ENCODE measurements at places on chromosomes 5 and 9. TPM values are rescaled to one million over a fixed set of nuclear protein-coding genes. Genes with fewer than 3 reads are reported as not detected.

The FRRS1L gene
- total RNA-seq, result not detected

The TLX3 gene
- total RNA-seq, result 6.5 TPM

The SLC4A9 gene
- total RNA-seq, result 0.24 TPM

DNA sequence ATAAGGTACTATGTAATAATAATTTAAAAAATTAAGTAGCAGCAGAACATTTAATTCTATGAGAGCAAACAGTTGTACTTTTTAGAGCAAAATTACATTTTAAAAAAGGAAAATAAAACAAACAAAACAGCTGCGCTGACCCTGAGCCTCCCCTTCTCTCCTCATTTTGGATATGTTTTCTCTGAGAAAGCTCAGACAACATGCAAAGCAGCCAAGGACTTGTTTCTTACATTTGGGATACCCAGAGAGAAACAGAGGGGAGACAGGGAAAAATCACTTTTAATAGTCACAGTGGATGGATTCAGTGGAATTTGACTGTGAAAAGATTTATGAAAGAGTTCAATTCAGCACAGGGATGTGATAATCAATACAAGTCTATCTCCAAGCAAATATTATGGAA is 299.2 kb downstream of the EBF1 start:
- no peak for DNase-seq

GRCh38 chr5:147410496-147411358 is 99.1 kb downstream of the DPYSL3 start:
- no peak for DNase-seq

DNA sequence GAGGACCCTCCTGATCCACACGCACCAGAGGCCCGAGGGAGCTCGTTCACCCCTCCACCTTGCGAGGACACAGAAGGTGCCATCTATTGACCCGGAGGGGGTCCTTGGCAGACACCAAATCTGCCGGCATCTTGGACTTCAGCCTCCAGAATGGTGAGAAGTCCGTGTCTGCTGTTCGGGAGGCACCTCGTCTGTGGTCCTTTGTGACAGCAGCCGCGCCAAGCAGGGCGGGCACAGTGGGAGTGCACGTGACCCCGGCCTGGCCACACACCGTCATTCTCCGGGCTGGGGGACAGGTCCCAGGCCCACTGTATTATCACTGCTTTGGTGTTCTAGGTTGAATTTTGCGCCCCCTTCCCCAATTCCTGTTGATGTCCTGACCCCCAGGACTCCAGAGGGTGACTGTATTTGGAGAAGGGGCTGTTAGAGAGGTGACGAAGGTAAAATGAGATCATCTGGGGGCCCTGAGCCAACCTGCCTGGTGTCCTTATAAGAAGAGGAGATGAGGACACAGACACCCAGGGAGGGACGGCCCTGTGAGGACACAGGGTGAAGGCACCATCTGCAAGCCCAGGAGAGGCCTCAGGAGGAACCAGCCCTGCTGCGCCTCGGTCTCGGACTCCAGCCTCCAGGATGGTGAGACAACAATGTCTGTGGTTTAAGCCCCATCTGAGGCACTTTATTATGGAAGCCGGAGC is 15.7 kb downstream of the LPCAT1 start:
- DNase-seq, result no peak

DNA sequence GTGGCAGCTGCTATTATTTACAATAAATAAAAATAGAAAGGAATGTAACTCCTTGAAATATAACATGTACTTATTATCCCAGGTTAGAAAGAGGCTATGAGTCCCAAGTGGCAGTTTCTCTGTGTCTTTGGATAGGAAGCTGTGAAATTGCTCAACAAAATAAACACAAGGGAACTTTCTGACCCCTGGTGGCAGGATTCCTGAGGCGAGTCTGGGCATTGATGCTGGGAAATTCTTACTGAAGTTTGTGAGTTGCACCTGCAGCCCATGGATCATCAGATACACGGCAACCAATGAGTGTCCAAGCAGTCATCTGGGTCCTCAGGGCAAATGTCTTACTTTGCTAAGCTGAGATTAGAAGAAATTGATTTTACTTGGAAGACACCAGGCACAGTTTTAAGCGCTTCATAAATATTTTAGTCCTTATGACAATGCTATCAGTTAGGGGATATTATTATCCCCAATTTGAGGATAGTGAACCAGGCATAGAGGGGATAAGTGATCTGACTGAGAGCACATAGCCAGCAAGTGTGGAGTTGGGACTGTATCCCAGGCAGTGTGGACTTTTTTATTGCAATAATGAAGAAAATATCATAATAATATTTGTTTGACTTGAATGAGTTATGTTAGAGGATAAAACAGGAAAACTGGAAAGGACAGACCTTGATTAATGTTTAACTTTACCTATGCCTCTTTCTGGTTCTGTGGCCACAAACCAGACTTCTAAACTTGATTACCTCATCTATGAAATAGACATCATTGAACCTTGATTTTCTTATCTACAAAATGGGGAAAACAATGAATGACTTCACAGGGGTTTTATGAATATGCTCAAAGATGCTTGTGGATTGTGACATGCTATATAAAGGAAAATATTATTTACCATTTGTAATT is 265.5 kb upstream of the ADAMTSL1 start:
- peak; percentile 58 for DNase-seq

DNA sequence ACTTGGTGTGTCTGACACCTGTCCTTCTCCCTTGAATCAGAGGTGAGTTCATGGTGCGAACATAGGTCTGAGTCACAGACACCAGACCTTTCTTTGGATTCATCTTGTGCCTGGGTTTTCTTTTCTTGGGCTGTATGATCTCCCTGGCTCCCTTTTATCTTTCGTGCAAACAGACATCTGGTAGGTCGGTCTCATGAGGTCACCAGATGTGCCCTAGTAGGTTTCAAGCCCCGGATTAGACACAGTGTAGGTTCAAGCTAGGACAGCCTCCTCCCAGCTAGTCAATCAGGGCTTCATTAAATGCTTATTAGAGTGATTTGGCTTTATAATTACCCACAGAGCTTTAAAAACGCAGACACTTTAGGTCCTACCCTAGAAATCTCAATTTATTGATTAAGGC is 106.0 kb upstream of the MYO10 start:
- DNase-seq, result no peak

DNA sequence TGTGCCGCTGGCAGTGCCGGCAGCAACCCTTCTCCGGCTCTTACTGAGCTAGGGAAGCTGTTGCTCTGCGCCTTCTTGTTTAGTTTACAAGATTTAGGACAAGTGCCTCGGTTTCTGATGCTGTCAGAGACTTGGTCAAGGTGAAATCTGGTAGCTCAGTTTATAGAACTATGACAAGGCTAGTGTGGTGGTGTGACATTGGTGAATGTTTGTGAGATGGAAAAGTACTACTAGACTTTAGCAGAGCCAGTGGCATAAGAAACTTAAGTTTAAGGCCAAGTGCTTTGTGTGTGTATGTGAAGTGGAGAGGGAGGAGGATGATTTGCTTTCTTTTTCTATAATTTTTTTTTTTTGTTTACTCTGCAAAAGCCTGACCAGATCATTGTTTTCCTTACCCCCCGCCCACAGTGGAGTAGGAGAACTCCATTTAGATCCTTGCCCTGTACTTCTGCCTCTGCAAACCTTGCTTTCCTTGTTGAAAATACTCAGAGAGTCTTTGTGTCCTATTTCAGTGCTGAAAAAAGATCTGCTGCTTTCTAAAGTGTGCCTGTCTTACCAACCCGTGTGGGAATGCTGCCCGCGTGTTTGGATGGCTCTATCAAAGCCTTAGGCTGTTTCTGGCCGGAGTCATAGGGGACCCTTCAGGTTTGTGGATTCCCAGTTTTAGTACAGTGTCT is 75.9 kb downstream of the TRIO start:
- no peak for DNase-seq

DNA sequence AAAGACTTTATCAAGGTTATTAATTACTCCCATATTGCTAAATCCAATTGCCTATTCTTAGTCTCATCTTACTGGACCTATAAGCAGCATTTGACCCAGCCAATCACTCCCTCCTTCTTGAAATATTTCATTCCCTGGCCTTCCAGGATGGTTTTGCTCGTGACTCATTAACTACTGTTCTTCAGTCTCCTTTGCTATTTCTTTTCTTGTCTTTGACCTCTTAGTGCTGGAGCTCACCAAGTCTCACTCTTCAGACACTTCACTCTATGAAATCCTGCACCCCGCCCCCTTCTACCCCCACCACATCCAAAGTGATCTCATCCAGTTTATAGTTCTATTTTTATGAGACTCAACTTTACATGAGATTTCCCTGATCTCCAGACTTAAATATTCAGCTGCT is 803.1 kb upstream of the WWC1 start:
- no peak for DNase-seq
